AG09309 (cell line): ENCODE measurements at places on chromosomes 1 and 21.

DNA sequence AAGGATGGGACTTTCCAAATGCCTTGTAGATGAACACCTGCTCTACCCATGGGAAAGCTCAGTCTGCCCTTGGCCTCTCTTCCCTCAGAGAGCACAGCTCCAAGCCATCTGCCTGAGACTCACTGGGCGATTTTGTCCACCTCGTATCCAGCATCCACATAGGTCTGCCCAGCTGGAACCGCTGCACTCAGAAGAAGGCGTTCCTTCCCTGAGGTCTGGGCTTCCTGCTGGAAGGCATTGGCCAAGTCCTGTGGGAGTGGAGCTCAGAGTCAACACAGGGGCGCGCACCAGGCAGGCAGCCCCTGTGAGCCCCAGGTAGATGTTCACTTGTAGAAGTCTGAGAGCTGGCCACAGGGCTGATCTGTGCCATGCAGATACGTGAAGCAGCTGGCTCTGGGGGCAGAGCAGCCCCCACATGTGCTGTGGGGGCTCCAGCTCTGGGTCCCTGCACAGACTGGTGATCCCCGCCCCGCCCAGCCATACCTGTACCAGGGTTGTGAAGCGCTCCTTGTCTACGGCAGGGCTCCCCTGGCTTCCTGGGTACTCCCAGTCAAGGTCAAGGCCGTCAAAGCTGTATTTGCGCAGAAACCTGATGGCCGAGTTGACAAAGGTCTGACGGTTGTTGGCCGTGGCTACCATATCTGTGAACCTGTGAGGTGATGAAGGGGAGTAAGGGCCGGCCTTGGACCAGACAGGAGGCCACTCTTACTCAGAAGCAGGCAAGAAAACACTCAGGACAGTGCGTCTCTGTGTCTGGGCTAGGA is 6.3 kb downstream of the CHIT1 start:
- DNase-seq: no peak

GRCh38 chr1:167367705-167368104 is 147.0 kb downstream of the POU2F1 start:
- no peak for DNase-seq

DNA sequence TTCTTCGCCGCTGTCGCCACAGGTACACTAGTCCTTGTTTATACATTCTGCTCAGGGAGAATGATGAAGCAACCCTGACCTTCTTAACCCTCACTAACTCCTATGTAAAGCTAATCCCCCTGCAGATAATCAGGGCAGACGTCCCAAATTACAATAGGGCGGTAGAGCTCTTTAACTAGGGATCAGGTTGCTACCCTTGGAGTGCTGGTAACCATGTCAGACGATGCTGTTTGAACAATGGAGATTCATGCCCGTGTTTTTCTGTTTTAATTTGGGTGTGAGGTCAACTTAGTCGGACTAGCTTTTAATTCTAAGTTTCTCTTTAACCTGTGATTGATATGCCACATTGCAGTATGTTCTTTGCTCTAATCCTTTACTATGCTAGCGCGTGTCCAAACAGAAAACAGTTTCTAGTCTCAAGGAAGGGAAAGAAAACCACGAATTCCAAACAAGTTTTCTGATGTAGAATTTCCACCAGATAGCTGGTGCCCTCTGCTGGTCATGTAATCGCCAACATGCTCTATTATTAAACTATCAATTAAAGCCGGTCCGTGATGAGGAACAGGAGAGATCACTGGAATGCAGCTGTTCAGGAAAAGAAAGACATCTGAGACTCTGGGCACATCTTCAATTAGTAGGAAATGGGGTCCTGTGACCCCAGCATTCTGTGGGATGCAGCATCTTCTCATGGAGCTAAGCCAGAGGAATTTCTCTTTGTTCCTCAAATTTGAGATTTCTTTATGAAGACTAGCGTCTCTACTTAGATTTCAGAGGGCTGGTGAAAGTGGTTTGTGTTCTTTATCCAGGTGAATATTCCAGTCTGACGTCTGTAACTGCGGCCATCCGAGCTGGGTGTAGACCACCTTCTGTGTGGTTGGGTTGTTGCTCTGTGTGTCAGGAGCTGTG is 18.3 kb upstream of the VAMP3 start:
- DNase-seq: peak; percentile 11

- DNase-seq: no peak
These were observed 708 bp upstream of the RBBP5 start for GRCh38 chr1:205122489-205122882.

GRCh38 chr1:230153641-230154296 is 86.7 kb downstream of the GALNT2 start:
- DNase-seq: peak; percentile 67

DNA sequence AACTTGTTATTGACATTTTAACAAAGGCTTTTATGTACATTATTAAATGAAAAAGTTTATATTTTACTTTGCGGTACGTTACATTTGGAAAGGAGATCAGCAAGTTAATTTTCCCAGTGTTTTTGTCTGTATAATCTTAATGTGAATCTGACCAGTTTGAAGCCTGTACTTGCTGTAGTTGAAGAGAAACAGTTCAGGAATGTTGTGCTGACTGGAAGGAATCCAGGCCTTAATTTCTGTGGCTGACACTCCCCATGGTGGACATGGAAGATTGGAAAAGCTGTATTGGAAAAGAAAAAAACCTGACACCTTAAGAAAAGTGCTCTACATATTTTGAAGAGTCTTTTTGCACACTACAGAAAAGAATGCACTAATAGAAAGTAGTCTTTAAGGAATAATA is 15.5 kb downstream of the LEPR start:
- DNase-seq: no peak

- DNase-seq: no peak
These were observed 78.6 kb upstream of the UBE2U start for GRCh38 chr1:64124704-64125440.

DNA sequence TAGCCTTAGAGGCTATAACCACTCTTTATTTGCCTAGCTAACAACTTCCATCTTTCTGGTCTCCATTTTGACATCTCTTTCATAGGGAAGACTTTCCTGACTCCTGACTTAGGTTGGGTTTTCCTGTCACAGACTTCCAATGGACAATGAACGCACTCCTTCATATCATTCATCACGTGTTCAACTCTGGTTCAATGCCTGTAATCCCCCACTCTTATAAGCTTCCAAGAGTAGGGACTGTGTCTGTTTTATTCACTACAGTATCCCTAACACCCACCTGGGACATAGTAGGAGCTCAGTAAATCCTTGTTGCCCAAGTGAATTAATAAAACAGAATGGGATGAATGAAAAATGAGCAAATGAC is 4.6 kb downstream of the SLAMF1 start:
- no peak for DNase-seq

DNA sequence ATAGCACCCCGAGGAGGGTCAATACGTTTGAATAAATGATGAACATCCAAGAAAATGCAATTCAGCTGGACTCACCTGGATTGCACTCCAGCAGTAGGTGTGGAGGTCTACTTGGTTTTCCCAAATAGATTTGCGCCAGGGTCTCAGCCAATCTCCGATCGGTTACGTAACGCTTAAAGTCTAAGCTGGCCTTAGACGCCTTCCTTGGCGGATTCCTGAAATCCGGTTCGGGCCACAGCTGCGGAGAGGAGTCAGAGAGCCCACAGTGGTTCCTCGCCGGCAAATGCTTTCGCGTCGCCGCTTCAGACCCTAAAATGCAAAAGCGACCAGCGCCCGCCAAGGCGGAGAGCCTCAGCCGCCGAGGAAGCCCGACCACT is 322 bp downstream of the TFB2M start:
- DNase-seq: no peak

DNA sequence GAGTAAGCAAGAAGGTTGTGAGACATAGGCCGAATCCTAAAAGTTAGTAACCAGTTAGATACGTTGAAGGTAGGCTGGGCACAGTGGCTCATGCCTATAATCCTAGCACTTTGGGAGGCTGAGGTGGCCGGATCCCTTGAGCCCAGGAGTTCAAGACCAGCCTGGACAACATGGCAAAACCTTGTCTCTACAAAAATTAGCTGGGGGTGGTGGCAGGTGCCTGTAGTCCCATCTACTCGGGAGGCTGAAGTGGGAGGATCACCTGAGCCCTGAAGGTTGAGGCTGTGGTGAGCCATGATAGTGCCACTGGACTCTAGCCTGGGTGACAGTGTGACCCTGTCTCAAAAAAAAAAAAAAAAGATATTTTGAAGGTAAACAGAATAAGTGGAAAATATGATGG is 1.5 kb upstream of the PARP1 start:
- no peak for DNase-seq

DNA sequence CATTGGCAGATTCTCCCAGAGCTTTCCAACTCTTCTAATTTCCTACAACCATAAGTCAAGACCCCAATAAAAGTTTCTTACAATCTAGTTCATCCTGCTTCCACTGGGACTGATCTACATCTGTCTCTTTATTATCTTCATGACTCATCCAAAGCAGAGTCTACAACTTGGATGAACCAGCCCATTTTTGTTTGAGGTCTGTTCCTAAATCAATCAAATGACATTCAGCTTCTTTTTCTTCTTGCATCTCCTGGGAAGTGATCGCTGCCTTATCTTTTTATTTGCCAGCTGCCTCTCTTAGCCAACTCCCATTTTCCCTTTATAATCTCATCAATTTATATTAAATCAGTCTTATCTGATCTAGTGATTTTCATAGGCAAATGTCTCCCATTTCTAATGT is 105.6 kb downstream of the ERG start:
- no peak for DNase-seq

- no peak for DNase-seq
These were observed 29.3 kb downstream of the NTMT2 start for GRCh38 chr1:170175041-170175440.

DNA sequence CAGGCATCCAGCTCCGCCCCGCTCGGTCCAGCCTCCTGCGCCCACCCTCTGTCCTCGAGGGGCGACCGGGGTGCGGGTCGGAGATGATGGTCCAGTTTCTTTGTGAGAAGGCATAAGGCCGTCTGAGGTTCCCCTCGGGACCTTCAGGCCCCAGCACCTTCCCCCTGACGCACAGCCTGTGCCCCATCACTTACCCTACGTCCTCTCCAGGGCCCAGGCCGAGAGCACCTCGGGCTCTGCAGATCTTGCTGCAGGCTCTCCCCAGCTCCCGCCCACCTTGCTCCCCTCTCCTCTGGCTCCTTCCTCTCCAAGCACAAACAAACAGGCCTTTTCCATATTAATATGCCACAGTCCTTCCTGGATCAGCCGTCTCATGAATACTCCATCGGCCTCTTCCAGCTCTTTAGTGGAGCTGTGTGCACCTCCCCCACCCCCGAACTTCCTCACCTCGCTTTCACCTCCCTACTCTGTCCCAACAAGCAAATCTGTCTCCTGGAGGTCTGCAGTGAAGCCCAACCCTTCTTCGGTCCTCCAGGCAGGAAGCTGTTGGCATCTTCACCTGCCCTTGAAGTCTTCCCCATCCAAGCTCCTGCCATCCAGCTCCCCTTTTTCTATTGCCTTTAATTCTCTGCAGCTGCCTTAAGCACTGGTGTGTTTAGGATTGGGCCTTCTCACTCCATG is 448 bp upstream of the COL9A2 start:
- DNase-seq: no peak

DNA sequence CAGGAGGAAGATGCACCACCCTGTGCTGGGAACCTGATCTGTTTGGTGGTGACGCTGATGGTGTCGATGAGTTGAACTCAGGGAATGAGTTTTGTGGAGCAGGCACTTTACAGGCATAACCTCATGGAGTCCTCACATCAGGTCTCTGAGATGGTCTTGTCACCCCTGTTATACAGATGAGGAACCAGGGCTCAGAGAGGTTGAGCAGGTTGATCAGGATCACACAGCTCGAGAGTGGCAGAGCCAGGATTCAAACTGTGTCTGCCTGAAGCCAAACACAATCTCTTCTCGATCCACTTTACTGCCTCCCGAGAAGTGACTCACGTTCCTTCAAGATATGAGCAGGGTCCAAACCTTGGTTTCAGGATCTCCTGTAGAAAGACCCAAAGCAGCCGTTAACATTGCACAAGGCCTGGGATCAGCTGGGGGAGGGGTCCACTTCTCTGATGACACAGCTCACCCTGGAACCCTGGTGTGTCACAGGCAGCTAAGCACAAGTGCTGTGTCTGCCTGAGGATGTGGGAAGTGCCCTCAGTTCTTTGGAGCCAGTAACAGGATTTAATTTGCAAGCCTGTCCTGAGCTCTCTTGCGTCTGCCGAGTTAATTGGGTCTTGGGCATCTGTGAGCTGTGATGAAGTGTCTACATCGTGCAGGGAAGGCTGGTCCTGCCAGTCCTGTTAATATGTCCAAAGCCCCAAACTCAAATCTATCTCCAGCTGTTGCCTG is 65.4 kb upstream of the STUM start:
- no peak for DNase-seq

DNA sequence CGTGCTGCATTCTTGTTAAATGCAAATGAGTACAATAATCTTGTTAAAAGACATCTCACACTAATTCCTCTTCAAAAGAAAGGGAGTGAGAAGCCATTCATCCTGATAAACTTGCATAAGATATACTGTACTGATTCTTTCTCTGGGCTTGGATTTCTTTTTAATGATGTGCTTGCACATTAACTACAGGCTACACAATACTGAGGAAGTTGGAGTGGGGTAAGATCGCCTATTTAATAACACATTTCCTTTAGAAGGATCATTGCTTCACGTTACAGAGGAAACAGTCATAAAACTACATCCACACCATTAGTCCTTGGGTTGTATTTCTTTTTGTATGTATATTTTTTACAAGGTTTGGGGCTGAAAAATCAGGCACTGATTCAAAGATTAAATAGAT is 36.6 kb downstream of the NRIP1 start:
- DNase-seq: no peak

- DNase-seq: no peak
These were observed 51.2 kb downstream of the XKR8 start for GRCh38 chr1:28010969-28011368.

DNA sequence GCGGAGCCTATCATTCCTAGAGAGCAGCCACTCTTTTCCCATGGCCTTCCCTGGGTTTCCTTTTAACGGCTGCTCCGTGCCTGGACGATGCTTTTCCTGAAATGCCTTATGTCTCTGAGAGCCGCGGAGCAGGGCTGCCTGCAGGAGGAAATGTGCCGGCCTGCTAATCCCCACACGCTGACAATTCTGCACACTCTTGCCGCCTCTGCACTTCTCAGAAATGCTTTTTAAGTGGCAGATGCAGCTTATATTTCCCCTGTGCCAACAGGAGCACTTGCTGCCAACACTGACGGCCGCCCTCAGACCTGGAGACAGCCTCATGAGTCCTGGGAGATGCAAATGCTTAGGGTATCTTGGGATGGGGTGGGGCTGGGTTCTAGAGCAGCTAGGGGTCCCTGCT is 253.2 kb downstream of the GRIK3 start:
- no peak for DNase-seq

GRCh38 chr1:10677491-10678391 is 118.7 kb downstream of the CASZ1 start:
- no peak for DNase-seq
